Activated B cell treated with CpG ODN at 0.5 μM for 24 hours (primary cell): ENCODE measurements at places on chromosomes 6 and 20.

DNA sequence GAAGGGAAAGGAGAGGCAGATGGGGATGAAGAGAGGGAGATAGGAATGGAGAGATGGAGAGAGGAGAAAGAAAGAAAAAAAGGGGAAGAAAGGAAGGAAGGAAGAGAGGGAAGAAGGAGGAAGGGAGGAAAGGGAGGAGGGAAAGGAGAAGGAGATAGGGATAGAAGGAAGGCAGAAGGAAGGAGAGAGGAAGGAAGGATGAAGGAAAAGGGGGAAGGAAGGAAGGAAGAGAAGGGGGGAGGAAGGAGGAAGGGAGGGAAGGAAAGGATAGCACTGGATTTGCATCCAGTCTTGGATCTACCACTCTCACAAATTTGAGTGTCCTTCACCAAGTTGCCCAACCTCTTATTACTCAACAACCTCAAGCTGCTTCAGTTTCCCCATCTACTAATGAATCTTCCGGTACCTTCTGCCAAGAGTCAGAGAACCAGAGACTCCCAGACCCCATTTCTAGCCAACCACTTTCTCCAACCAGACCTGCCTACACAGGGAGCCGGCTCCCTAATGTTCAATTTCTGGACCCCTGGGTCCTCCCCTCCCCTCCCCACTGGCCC lies 79.7 kb upstream of the FOXP4 start:
- DNase-seq = no peak

GRCh38 chr6:15427331-15428070 lies 181.6 kb downstream of the JARID2 start:
- DNase-seq = no peak

GRCh38 chr20:36815454-36816091 lies 42.0 kb upstream of the DSN1 start:
- no peak for DNase-seq

DNA sequence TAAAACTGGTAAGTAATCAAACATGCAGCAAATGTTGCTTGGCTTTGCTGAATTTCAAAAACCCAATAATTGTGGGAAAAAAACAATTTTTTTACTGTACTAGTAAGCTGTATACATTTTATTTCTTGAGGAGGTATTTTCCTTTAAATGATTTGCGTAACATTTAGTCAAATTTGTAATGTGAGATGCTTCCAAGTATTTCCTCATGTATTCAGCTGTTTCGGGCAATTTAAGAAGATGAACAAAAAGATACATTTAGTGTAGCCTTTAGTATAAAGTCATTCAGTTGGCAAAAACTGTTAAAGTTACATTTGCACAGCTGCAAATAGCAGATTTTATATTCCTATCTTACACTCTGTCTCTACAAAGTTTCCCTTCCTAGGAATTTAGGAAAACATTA lies 186.1 kb upstream of the SCGN start:
- DNase-seq = no peak

GRCh38 chr6:168719901-168720300 lies 278.9 kb downstream of the SMOC2 start:
- DNase-seq = no peak

DNA sequence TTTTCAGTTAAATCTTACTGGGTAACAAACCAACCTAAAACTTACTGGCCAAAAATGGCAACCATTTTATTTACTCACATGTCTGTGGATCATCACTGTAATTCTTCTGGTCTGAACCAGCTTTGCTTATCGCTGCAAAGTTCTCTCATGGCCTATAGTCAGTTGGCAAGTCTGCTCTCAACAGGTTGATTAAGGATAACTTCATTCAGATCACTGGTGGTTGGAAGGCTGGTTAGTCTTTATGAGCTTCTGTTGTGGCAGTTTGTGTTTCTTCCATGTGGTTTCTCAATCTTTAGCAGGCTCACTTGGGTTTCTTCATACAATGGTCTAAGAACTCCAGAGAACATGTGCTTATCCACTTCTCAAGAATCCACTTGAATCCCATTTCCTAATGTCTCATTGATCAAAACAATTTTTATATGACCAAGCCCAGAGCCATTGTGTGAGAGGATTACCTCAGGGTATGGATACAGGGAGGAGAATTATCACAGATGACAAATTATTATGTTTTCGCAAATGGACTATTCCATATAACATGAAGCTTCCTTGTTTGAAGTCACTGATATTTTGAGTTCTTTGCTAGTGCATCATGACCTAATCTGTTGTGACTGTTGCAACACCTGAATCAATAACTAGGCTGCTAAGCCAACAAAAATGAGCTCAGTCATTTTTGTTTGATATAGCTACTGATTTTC lies 155.4 kb upstream of the BMP2 start:
- no peak for DNase-seq

- no peak for DNase-seq
Measured at GRCh38 chr6:82143041-82143481, 104.5 kb downstream of the IBTK start.

GRCh38 chr6:24332317-24332716 lies 25.5 kb downstream of the DCDC2 start:
- DNase-seq = no peak

- DNase-seq = no peak
Measured at GRCh38 chr6:43674921-43675320, 12.7 kb downstream of the MRPS18A start.

DNA sequence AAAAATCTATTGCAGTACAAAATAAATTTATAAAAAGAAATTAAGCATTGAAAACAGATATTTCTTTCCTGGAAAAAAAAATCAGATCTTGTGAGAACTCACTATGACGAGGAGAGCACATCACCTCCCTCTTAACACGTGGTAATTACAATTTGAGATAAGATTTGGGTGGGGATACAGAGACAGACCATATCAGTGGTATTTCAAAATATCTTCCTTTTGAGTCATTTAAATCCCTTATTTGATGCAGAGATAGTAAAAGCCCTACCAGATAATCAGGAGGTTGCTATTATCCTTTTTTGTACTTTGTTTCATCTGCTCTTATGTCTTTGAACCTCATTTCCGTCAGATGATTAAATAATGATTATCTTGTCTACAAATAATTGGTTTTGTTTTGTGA lies 800.4 kb downstream of the KIF16B start:
- no peak for DNase-seq

DNA sequence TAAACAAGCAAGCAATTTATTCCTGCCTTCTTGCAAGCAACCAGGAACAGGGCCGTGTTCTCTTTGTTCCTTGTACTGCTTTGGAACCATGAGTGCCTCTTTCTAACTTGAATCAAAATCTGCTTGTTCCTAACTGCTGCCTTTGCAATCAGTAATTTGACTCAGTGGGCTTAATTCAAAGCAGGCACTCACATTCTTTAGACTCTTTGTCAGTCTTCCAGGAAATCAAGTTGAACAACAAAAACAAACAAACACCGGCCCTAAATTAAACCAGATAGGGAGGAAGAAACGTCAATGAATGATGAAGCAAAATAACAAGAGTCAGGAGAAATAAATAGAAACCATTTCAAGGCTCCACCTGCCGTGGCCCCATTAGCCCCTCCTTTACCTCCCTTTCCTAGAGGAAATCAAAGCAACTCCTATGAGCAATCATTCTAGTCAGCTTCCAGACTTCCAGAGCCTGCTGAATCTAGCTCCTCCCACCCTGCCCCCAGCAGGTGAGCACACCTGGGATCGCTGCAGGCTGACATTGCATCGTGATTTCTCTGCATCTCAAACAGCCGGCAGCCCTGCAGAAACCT lies 582.2 kb upstream of the FLRT3 start:
- no peak for DNase-seq

GRCh38 chr6:139003751-139004150 lies 15.7 kb upstream of the REPS1 start:
- no peak for DNase-seq

- no peak for DNase-seq
Measured at GRCh38 chr6:20946022-20946421, 411.8 kb downstream of the CDKAL1 start.

DNA sequence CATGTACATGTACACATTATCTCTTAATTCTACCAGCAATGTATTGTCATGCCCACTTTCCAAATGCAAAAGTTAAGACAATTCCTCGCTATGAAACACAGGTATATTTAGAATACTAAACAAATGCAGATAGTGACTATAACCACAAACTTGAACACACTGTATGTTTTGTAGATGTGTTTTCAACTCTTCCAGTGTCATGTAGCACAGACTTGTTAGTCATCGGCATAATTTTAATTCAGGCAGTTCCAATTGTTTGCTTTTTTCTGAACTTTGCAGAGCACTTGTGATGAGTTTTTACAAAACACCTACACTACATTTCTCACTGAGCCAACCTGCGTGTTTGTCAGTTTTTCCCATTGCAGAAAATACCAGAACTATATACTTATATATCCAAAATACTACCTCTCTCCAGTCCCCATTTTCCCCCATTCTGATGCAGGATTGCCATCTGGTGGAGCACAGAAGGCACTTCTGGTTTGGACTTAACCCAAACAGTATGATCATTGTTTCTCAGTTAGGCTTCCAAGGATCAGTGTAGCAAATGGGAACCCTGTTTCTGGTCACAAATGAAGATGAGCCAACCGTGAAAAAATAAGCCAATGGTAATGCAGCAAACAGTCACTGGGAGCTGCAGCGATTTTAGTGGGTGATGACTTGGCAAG lies 143.4 kb downstream of the ADGRB3 start:
- DNase-seq = no peak

DNA sequence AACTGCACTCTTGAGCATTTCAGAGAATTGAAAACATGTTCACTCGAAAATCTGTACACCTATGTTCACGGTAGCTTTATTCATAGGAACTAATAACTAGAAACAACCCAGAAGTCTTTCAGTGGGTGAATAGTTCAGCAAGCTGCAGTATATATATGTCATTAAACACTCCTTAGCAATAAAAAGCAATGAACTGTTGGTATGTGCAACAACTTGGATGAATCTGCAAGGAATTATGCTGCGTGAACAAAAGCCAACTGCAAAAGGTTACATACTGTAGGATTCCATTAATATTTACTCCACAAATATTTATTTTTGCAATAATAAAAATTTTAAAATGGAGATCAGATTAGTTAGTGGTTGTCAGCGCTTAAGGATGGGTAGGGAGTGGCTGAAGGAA lies 22.1 kb upstream of the FKBP1A start:
- DNase-seq = no peak

GRCh38 chr6:40953486-40953885 lies 85.5 kb downstream of the UNC5CL start:
- DNase-seq = no peak

- no peak for DNase-seq
Measured at GRCh38 chr6:55293116-55293515, 34.2 kb upstream of the GFRAL start.

DNA sequence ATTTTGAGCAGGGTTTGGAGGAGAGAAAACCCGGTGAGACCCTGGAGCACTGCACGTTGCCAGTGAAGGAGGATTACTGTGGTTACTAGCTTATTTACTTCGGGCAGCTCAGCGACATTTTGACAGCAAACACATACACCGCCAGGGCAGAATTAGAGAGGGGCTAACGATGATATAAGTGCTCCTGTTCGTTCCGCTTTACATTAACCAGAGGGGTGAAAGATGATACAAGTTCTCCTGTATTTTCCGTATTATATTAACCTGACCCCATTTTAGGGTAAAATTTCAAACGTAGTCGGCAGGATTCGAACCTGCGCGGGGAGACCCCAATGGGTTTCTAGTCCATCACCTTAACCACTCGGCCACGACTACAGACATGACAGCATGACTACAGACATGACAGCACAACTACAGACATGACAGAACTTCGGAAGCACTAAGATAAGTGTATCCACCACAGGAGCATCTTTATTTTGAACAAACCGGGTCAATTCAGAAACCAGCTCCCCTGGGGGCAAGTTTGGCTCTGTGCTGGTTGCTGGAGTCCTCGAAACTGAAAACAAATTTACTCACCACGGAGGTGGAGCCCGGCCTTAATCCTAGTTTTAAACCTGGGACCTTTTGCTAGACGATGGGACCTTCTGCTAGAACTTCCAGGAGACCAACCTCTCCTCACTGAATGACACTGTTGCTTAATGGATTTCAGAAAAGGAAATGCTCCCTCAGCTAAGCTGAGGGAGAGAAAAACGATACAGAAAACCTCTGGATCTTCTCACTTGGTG lies 80.4 kb upstream of the ZNF184 start:
- DNase-seq = no peak

GRCh38 chr6:29708432-29709179 lies 14.6 kb upstream of the HLA-F start:
- DNase-seq = no peak

DNA sequence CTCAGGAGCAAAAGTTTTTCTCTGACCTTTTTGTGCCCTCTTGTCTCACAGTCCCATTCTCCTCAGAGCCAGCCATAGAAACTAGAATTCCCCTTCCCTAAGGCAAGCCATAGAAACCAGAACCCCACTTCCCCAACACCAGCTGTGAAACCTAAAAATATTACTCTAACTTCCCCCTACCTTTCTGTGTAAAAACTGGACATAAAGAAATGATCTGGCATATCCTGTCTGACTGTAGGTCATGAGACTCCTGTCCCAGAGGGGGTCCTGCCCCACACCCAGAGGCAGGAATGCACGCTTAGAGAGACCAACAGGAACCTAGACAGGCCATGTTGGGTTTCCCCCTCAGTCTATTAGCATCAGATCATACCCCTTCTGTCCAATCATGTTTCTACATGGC lies 140.6 kb upstream of the SLC22A16 start:
- no peak for DNase-seq

GRCh38 chr6:98828211-98828788 lies 6.1 kb upstream of the POU3F2 start:
- no peak for DNase-seq

GRCh38 chr6:159565181-159565710 lies 127.8 kb downstream of the SOD2 start:
- DNase-seq = no peak
